ENCODE measurements at places on chromosomes 12 and 14.

- DNase-seq, result no peak
These were observed 212.0 kb downstream of the PTPRO start for GRCh38 chr12:15534322-15534721.

DNA sequence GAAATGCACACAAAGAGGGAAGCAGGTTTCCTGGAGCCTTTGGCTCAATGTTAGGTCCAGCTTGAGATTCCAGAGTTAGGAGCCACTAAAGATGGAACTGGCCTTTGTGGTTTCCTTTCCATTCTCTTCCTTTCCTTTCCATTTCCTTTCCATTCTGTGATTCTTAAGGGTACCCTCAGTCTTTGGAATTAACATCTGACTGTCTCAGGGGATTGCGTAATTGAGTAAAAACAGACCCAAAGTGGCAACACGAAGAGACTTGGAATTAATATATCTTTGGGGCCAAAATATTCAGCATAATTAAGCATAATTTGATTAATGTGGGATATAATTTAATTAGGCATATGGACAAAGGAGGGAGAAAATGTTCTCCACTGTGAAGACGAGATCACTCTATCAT, 205.6 kb downstream of the CRADD start:
- no peak for DNase-seq

DNA sequence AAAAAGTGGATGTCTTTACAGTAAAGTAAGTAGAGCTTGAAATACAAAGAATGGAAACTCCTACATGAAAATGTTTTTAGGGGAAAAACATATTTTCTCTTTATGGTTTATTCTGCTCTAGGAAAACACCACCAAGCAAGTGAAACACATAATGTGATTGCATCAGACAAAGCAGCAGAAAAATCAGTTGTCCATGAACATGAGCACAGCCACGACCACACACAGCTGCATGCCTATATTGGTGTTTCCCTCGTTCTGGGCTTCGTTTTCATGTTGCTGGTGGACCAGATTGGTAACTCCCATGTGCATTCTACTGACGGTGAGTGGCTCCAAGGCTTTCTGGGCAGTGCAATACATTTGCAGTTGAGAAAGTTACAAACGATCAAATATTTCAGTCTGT, 42.6 kb upstream of the PLEKHD1 start:
- no peak for DNase-seq

- no peak for DNase-seq
These were observed 150.5 kb upstream of the BCL2L14 start for GRCh38 chr12:11920231-11920630.

DNA sequence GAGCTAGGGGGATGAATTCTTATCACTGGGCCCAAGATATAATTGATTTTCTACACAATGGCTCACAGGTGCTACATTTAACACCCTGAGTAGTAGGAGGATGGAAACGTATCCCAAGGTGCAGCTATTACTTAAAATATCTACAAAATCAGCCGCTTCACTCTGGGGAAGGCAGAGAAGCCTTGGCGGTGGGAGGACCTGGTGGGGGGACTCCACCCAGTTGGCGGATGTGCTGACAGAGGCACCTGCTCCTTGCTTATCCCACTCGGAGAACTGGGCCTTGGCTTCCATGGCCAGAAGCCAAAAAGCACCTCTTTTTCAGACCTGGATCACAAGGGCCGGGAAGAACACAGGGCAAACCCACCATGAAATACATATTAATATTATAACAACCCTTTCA, 106.3 kb downstream of the OTX2 start:
- DNase-seq, result no peak

DNA sequence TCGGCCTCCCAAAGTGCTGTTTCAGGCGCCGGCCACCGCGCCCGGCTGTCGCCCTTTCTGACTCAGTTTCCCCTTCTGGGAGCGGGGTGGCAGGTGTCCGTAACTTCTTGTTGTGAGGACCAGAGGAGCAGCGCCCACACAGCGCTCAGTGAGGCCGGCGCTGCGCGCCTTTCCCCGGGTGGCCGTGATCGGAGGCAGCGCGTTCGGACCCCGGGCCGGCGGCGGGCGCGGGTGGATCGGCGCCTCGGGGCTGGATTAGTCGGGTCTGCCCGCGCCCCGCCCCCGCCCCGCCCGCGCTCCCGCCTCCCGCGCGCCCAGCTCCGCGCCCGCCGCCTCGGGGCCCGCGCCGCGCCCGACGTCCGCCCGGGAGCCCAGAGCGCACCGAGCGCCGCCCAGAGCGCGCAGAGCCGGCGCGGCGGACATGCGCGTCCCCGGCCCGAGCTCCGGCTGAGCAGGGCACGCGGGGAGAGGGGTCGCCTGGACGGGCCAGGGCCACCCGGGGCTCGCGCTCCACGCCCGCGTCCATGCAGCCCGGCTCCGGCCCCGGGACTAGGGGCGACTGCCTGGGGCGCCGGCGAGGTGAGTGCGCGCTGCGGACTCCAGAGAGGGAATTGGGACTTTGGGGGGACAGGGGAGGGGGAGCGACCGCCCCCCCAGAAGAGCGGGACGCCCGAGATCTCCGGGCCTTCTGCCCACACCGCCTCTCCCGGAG, 50.6 kb downstream of the LRCOL1 start:
- no peak for DNase-seq

DNA sequence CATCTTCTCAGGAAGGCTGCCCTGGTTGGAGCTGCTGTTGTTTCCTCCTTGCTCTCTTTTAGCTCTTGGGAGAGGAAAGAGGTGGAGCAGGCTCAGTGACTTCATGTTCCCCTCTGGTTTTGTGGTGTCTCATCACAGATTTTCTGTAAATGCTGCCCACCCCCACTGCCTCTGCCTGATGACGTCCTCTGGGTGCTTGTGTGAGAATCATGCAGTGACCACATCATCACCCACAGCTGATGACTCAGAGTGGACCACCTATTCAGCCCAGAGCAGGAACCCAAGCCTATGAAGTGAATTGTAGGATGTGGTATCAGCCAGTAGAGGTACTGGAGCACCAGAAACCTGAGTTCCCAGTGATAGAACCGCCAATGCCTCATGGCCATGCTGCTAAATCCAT, at the start of gene GZMB:
GZMB (minus strand) TSS at position 33 of the 400 bp plus-strand sequence; CDS start at position 3, 30 bp downstream.
- DNase-seq, result peak; percentile 36

DNA sequence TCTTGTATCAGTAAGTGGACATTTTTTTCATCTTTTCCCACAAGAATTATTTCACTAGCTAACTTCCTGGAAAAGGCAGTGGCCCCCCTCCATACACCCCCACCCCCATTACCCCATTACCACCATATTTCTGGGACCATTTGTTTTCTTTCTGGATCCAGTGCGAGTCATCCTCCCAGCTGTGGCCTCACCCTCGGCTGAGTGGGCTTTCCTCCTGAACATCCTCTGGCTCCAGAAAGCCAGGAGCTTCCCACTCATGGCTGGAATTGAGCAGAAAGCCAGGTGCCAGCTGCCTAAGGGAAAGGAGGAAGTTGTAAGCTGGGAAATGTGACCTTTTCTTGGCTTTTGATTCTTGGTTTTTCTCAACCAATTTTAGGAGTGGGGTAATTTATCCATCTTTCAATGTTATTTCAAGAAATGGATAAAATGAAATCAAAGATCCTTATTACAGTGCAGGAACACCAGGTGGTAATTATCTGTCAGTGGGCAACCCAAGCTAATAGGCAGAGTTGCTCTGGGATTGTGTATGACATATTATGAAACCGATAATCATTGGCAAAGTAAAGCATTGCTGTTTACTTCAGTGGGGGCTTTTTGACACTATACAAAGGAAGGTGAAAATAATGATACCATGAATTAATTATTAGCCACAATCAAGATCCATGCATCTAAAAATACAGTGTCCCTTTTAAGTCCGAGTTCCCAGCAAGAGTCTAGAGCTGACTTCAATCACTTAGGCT, 124.6 kb downstream of the KICS2 start:
- no peak for DNase-seq

DNA sequence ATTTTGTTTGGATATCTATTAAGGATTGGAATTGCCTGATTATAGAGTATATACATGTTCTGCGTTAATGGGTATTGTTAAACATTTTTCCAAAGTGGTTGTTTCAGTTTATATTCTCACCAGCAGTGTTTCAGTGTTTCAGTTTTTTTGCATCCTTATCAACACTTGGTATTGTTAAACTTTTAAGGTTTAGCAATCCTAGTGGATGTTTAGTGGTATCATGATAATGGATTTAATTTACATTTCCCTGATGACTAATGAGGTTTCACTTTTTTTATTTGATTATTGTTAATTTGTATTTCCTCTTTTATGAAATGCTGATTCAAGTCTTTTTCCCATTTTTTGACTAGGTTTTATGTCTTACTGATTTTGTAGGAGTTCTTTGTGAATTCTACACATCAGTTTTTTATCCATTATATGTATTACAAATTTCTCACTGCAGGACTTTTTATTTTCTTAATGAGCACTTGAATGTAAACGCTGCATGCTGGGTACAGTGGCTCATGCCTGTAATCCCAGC, 23.7 kb downstream of the YLPM1 start:
- no peak for DNase-seq

GRCh38 chr14:52314595-52315354, 663 bp downstream of the PTGER2 start:
- no peak for DNase-seq

- DNase-seq, result no peak
These were observed 15.5 kb downstream of the C14orf132 start for GRCh38 chr14:96054661-96055060.

- no peak for DNase-seq
These were observed 171.6 kb upstream of the PTPRQ start for GRCh38 chr12:80272387-80272915.

- DNase-seq, result no peak
These were observed 22.9 kb upstream of the LTBP2 start for GRCh38 chr14:74634964-74635363.

- DNase-seq, result no peak
These were observed 155.7 kb downstream of the DPF3 start for GRCh38 chr14:72738161-72738611.

DNA sequence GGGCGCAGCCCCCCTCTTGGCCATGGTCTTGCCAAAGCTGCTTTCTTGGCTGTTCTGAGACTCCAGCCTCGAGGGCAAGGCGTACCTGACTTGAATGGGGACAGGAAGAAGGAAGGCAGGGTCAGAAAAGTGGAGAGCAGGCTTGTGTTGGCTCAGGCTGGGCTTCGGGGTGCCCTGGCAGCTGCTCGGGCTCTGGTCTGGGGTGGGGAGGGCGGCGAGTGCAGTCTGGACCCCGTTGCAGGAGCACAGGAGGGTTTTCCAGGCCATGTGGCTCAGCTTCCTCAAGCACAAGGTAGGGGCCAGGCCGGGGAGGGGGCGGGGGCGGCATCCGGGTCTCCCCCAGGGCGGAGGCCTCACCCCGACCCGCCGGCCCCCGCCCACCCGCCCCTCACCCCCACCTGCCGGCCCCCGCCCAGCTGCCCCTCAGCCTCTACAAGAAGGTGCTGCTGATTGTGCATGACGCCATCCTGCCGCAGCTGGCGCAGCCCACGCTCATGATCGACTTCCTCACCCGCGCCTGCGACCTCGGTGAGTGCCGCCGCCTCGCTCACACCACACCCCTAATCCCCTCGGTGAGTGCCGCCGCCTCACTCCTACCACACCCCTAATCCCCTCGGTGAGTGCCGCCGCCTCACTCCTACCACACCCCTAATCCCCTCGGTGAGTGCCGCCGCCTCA, 4.2 kb downstream of the NOC4L start:
- no peak for DNase-seq

DNA sequence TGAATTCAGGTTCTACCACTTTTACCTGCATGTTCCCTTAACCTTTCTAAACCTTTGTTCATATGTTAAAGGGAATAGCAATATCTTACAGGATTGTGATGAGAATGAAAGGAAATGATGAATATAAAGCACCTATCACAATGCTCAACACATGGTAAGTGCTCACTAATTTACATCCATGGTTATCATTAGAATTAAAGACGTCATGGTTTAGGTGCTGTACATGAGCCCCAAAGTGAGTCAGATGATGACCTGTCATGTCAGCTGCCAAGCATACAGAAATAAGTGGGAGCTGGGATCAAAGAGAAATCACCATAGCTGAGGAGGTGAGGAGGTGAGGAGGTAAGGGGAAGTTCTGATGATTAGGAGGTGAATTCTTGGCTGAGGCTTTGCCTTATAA, 135.9 kb upstream of the ATP2B1 start:
- DNase-seq, result no peak

- DNase-seq, result no peak
These were observed 934.6 kb downstream of the VRK1 start for GRCh38 chr14:97731800-97732199.

GRCh38 chr12:44972746-44973421, 78.0 kb downstream of the DBX2 start:
- no peak for DNase-seq

- no peak for DNase-seq
These were observed 21.7 kb downstream of the CAPRIN2 start for GRCh38 chr12:30732954-30733637.

GRCh38 chr14:103899833-103900232, 28.4 kb upstream of the TDRD9 start:
- no peak for DNase-seq

DNA sequence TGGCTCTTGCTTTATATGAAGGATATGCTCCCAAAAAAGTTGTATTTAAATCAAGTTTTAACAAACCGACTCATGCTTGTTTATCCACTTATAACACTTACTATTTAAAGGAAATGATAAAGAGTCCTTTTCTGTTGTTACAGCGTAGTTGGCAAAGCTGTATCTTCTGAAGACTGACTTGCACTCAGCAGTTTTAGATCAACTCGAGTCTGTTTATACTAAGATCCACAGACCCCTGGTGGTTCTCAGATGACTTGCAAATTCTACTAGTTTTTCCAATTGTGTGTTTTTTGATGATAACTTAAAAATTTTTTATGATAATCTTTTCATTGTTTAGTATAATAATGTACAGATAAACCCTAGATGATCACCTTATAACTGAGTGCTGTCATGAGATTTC, 475.8 kb downstream of the RGS6 start:
- DNase-seq, result no peak

- no peak for DNase-seq
These were observed 18.8 kb upstream of the NR4A1 start for GRCh38 chr12:52032446-52032803.

GRCh38 chr14:57962325-57963035, 96.6 kb upstream of the SLC35F4 start:
- no peak for DNase-seq

DNA sequence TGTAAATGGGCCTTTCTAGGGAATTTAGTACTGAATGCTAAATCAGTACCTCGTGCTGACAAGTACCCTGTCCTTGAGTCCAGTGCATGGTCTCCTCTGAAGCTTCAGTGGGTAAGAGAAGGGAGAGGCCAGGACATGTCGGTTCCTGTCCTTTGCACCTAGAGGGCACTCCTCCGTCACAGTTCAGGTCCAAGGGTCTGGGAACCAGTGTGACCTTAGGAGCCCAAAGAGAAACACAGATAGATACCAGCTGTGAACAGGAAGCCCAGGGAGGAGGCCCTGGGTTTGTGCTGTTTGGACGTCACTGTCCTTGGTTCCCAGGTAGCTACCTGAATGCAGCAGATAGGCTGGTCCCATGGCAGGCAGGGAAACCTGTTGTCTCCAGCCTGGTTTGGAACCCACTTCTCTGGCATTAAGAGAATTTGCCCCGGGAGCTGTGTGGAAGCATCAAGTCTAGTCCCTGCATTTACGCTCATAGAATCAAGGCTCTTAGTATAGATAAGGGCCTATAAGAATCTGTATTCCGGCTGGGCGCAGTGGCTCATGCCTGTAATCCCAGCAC, 3.9 kb upstream of the FGF23 start:
- no peak for DNase-seq

- DNase-seq, result no peak
These were observed 92.9 kb downstream of the KCNC2 start for GRCh38 chr12:75116646-75117198.
